Thyroid gland (tissue), 4 donors: ENCODE measurements at places on chromosomes 4 and X. TPM values are rescaled to one million over a fixed set of nuclear protein-coding genes. Genes with fewer than 3 reads are reported as not detected.

RAB33A gene
- total RNA-seq = not detected

- DNase-seq = no peak
Observed at GRCh38 chrX:9707306-9708033, 58.2 kb downstream of the GPR143 start.

DNA sequence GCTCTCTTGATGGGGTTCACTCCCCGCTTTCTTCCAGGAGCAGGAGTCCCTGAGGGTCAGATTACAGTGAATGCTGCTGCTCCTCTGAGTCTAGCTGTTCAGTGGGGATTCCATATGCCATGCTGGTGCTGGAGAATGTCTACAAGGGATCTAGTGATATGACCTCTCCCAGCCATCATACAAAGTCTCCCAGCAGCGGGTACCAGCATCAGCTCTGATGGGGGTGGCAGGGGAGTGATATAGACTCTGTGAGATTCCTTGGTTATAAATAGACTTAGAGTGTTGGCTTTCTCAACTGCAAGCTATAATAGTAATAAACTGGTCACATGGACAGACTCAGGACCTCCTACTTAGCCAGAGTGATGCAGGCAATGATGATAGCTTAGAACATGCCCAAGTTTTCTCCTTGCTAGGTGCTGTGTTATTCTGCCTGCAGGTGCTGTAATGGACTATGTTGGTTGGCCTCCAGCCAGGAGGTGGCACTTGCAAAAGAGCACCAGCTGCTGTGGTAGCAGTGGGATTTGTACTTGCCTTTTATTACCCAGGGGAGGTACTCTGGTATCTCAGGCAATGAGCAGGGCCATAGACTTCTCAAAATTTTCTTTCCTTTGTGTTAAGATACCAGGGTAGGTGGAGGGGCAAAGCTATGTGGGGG is 202.9 kb downstream of the CHIC1 start:
- no peak for DNase-seq

DNA sequence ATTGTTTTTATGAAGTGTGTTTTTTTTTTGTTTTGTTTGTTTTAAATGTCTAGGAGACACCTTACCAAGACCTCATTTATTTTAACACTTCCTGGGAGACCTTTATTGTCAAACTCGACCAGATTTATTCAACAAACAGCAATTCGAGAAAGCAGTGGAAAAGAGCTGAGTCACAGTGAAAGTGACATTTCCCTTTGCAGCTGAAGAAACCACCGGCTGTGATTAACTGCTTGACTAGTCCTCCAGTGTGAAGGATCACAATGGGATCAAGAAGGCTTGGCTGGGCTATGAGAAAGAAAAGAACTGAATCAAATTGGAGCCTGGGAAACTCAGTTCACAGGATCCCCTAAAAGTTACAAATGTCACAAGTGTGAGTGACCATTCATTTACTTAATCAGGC is 11.9 kb upstream of the ADH7 start:
- DNase-seq = peak; percentile 52

DNA sequence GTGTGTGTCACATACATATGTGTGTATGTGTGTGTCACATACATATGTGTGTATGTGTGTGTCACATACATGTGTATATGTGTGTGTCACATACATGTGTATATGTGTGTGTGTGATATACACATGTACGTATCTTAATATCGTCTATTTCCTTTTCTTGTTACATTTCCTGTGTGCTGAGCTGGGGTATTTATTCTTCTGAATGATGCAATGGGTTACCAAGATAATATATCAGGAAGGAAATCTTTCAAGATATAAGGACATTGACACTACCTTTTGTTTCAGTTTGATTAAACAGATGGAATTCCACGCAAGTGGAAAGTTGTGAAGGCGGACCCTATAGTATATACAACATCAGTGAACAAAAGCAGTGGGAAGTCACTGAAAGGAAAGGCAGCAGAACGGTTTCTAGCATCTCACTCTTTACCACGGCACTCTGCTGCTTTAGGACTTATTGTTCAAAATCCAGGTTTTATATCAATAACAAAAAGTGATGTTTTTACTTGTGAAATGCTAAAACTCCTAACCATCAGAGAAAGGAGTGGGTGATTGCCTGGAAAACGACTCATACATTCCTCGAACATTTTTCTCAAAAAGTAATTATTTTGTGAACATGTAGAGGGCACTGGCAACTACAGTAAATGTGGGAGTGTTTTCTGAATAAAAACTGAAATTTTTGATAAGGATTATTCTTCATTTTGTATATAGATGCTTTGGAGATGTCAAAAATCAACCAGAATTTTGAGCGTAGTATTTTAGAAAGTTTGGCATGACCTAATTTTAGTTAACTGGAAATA is 43.1 kb upstream of the IL21 start:
- no peak for DNase-seq

- no peak for DNase-seq
Observed at GRCh38 chr4:38523054-38523453, 140.9 kb upstream of the KLF3 start.

- DNase-seq = no peak
Observed at GRCh38 chrX:119999087-119999634, 55.6 kb upstream of the NKAP start.

DNA sequence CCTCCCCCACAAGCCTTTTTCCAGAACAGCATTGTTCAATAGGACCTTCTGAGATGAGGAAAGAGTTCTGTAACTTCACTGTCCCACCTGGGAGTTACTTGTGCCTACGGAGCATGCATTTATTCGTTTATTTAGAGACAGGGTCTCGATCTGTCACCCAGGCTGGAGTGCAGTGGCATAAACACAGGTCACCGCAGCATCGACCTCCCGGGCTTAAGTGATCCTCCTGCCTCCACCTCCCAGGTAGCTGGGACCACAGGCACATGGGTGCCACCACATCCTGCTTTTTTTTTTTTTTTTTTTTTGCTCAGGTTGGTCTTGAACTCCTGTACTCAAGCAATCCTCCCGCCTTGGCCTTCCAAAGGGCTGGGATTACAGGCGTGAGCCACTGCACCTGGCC is 2.9 kb downstream of the MAP3K15 start:
- no peak for DNase-seq

DNAAF6 gene
- not detected for total RNA-seq

RBMXL3 gene
- not detected for total RNA-seq
